ENCODE measurements at places on chromosomes 13 and 19.
A peak's percentile ranks its signal among the peaks of the same experiment; 100 is the strongest.

- DNase-seq: no peak
Measured at GRCh38 chr19:27971071-27971470, 1241.9 kb downstream of the UQCRFS1 start.

DNA sequence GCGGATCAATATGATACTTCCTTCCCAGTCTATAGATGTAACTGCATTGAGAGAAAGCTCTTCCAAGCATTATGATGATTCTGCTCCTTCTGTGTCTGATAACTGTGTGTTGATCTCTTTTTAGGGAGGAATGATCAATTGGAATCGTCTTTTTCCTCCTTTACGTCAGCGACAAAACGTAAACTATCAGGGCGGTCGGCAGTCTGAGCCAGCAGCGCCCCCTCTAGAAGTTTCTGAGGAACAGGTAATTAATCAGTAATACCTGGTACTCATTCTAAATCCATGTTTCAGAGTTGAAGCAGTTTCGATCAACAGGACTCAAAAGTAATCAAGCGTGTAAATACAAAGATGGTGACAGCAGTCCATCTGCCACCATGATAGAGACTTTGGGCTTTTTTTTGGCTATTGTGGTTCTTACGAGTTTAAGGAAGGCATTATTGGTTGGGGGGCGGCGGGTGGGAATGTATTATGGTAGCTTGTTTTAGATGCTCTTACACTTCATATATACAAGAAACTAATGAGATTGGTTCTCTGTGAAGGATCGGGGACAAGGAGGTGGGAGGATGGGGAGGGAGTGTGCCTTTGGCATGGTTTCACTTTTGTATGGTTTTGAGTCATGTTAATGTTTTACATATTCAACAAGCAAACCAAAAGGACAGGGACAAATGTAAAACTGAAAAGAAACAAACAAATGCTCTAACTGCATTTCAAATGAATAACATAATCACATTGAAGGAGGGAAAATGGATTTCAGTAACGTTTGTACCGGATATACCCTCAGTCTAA is 60.7 kb upstream of the GPR183 start:
- peak; percentile 42 for DNase-seq

GRCh38 chr13:60448907-60449510 is 52.0 kb downstream of the TDRD3 start:
- DNase-seq: peak; percentile 32

DNA sequence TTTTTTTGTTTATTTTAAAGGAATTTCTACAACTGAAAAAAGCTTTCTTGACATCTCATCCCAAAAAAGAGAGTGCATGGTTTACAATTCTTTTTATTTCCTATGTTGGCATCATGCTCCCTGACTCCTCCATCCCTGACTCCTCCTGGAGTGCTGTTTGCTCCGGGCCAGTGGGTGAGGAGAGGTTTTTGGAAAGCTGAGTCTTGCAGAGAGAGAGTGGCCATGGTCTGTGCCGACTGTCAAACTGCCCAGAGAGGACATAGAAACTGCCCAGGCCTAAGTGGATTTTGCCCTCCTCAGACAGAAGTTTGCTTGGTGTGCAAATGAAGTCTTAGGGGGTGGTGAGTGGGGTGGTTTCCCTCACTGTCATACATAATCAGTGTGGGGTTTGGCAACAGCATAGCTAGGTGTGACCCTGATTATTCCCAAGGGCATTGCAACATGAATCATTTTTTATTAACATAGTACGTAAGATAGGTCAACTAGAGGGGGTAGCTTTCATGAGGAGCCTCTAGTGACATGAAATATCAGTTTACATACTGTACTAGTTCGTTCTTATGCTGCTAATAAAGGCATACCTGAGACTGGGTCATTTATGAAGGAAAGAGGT is 179.8 kb upstream of the UBL3 start:
- DNase-seq: no peak

GRCh38 chr13:71306821-71307220 is 560.2 kb downstream of the DACH1 start:
- no peak for DNase-seq

GRCh38 chr19:9916719-9917118 is 19.6 kb downstream of the OLFM2 start:
- no peak for DNase-seq

GRCh38 chr19:35040826-35041547 is 534 bp upstream of the HPN start:
- peak; percentile 26 for DNase-seq

DNA sequence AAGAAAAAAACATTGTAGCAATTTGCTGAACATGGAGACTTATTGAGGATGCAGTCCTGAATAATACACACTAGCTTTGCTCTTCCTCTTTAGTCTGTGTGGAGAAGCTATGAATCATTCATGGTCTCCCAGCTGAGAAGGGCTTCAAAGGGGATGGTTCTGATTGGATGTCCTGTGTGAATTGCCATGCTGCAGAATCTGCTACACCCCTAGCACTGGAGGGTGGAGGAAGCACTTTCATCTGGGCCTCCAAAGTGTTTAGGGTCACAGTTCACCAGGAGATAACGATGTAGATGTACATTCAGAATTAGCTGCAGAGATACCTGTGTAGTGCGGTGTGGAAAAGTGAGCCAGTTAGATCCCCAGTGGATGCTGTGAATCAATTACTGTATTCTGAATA is 321.1 kb upstream of the EDNRB start:
- no peak for DNase-seq

DNA sequence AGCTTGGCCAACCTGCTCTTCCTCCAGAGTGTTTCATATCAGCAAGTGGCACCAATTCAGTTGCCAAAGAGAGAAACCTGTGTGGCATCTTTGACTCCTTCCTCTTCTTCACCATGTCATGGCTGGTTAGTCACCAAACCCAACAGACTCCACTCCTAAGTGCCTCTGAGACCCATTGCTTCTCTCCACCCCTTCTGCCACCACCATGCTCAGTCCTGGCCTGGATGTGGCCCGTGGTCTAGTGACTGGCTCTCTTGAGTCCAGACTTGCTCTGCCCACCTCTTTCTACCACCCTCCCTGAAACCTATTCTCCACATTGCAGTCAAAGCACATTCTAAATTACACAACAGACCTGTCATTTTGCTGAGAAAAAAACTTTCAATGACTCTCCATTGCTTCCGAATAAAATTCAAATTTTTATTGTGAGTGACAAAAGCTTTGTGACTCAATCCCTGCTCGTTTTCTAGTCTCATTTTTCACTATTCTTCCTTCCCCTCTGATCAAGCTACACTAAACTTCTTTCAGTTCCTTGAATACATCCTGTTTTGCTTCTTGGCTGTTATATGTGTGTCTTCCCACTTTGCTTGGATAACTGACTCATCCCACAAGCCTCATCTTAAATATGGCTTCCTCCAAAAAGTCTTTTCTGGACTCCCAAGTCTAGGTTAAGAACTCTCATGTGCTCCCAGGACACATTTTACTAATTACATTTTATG is 12.0 kb upstream of the TNFSF11 start:
- DNase-seq: no peak

- no peak for DNase-seq
Measured at GRCh38 chr19:45995715-45996385, 583 bp downstream of the CCDC61 start.

DNA sequence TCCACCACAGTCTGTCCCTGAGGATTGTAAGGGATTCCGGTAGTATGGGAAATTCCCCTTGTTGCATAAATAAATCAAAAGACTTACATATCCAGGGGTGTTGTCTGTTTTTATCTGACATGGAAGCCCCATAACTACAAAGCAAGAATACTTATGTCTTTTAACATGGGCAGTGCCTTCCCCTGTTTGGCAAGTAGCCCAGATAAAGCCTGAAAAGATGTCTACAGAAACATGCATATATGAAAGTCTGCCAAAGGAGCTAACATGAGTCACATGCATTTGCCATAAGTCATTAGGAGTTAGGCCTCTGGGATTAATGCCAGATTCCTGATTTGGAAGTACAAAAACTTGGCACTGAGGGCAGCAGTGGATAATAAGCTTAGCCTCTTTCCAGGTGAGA is 62.1 kb downstream of the ZNF737 start:
- DNase-seq: no peak

DNA sequence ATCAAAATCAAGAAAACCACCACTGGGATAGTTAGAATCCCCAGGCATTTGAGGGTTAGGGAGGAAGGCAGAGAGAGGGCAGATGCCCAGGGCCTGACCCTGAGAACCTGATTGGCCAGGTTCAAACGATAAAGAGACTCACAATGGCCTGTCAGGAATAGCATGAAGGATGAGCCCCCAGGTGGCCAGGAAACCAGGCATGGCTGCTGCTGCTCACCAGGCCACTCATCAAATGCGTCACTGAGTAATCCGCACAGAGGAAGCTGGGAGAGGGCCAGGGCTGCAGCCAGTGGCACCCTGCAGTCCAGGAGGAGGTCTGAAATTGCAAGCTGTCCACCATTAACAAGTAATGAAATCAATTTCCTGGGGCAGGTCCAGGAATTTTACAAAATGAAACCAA is 111.3 kb downstream of the KATNAL1 start:
- no peak for DNase-seq

- DNase-seq: no peak
Measured at GRCh38 chr13:50596776-50597203, 246.7 kb downstream of the DLEU7 start.

DNA sequence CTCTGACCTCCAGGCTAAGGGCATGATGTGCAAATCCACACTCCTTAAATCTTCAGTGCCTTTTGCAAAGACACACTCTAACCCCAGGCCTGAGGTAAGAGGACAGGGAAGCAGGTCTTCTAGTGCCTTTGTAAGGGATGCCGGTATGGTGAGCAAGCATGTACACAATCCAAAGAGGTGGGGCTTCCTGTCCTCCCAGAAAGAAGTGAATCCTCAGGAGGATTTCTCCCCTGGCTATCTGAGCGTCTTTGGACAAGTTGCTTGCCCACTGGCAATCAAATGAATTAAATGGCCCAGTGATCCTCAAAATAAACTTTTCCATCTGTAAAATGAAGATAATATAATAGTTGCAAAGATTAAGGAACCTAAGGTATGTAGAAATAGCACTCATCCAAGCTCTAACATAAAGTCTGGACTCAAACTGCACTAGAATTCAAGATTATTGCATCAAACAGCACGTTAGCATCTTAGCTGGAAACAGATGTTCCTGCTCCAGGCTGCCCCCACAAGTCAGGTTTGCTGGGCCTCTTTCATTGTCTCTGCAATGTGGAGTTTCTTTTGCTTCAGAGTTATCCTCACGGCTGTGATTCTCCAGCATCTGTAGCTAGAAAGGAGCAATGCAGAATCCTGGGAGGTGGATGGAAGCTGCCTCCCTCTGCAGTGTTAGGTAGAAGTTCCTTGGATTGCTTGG is 249.6 kb downstream of the TSHZ3 start:
- no peak for DNase-seq

DNA sequence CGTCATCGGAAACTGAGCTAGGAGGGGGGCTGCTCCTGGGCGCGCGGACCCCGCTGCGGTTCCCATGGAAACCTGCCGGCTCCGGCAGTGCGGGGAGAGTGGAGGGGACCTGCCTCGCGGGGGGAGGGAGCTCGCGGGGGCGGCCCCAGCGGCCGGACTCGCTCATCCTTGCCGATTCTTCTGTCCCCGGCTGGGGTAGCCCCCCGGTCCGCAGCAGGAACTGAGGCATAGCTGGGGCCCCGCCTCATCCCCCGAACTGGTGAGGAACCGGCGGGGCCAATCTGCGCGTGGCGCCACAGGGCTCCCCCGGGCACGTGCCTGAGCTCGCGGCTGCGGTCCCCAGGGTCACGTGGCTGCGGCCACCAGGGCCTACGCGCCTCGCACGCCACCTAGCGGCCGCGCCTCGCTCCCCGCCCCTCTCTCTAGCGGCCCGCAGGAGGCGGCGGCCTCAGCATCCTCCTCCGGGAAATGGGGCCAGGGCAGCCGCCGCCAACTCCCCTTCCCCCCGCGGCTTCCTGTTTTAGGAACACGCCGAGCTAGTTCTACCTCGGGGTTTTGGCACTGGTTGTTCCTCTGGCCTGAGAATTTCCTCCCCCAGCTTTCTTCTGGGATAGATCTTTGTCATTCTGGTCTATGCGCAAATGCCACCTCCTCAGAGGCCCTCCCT is 1.7 kb upstream of the ELAVL3 start:
- DNase-seq: peak; percentile 89

DNA sequence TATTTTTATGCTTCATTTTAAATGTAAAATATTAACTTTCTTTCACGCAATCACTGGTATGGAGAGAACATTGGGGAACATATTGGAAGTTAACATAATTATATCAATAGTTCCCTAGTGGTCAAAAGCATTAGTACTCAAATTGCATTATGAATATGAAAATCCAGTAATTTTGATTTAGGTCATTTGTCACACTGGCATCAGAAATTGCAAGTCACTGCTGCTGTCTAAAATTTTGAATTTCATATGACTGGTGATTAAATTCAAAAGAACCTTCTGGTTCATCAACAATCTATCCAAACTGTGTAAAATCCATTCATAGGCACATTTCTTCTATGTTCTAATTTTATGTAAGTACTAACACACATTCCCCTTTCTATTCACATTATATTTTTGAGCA is 2235.7 kb upstream of the PCDH20 start:
- DNase-seq: no peak

DNA sequence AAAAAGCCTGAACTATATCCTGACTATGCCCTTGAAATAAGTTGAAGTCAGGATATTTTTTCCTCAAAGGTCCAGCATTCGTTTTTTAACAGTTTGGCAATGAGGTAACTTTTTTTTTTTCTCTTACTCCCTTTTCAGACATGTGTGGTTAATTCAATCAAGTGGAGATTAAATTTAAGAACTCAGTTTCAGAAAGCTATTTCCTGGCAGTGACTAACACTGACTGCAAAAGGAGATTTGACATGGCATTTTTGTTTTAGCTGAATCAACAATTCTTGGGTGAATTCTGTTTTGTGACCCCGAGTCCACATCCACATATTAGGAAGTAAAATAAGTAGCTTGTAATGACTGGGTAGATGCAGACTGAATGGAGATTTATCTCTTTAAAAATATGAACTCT is 716.4 kb downstream of the PCDH9 start:
- no peak for DNase-seq

- DNase-seq: no peak
Measured at GRCh38 chr13:73240193-73240592, 181.4 kb downstream of the KLF5 start.

- no peak for DNase-seq
Measured at GRCh38 chr13:79011179-79011578, 352.2 kb upstream of the OBI1 start.

Measured in CD4-positive, alpha-beta T cell treated with Interleukin-21 for 1 hour (primary cell).